Activated naive CD8-positive, alpha-beta T cell treated with anti-CD3 and anti-CD28 coated beads, Interleukin-2, amount 50 U/mL, for 24 hours (primary cell): ENCODE measurements at places on chromosomes 3 and 15.

DNA sequence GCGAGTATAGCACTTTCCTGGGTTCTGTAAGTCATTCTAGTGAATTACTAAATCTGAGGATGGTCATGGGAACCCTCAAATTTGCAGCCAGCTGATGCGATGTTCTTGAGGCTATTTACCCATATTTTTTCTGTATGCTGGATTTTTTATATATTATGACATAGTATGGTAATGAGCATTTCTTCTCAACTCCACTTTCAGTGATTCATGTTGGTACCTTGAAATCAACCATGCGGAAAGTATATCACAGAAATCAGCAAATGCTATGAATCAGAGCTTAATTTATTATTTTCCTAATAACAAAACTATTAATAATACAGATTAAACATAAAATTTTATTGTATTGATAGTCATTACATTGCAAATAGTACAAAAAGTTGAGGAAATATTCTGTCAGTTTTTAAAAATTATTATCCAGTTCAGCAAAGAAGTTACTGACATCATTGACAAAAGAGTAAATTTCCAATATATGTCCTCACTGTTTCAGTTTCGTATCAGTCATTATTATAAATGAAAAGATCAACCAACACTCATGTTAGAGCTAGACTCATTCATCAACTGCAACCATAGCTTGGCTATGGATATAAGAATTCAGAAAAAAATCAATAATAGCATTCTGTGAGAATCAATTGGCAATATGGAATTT is 164.3 kb upstream of the SETMAR start:
- H3K27me3 ChIP-seq = no peaks in the 10 kb centered on the region
- H3K4me1 ChIP-seq = no peaks in the 10 kb centered on the region
- no peak overlapping the region for H3K27ac ChIP-seq
- H3K4me3 ChIP-seq = no peak overlapping the region

DNA sequence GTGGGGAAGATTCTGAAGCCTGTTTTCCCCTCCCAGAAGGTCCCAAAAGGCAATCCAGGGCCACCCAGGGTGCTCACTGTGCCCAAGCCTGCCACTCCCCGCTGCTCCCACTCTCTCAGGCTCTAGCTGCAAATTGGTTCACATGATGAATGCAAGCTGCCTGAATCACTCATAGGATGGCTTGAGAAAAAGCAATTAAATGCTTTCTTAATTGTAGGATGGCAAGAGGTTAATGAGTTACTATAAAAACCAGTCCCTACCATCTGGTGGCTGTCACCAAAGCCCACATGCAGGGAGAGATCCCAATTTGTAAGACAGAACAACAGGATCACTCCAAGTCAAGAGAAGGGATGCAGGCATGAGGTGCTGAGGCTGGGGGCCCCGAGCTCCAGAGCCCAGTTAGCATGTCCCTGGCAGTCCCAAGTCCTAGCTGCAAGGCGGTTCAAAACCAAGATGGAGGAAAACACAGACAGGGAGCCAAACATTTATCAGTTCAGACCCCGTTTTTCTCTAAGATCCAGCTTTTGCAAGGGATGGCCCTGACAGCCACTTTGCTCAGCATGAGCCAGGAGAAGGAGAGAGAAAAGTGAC is 207.1 kb downstream of the UACA start:
- no peak overlapping the region for H3K4me3 ChIP-seq
- no peaks in the 10 kb centered on the region for H3K36me3 ChIP-seq
- H3K27ac ChIP-seq = no peak overlapping the region
- DNase-seq = no peak
- H3K27me3 ChIP-seq = no peaks in the 10 kb centered on the region

DNA sequence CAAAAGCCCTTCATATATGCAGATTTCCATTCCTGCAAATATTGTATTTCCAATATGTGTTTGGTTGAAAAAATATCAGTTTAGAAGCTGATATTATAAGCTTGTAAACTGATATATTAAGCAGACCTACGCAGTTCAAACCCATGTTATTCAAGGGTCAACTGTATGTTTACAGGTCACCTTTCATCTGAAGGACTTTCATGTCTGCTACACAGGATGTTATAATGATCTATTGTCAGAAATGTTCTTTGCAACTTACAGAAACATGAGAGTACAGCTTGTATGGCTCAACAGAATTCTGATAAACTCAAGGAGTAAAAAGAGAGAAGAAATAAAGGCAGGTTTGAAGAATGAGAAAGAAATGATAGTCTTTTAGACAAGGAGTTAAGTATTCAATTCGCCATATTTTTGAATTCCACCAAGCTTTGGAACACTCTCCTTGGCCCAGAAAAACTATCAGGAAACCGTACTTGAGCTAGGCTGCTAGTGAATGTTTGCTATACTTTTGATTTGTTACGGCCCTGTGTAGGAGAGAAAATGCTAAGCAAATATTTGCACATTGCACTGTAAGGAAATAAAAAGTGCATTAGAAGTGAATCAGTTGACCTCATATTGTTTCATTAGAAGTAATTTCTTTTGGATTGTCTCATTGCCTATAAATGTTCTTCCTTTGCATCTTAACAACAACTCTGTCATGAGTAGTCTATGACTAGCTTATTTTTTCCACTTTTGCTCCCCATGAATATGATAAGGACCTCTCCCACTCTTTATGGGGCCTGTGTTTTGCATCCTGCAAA is 81.2 kb downstream of the NEK11 start:
- no peaks in the 10 kb centered on the region for H3K4me1 ChIP-seq
- no peaks in the 10 kb centered on the region for H3K36me3 ChIP-seq
- no peak for DNase-seq
- no peaks in the 10 kb centered on the region for H3K27me3 ChIP-seq

DNA sequence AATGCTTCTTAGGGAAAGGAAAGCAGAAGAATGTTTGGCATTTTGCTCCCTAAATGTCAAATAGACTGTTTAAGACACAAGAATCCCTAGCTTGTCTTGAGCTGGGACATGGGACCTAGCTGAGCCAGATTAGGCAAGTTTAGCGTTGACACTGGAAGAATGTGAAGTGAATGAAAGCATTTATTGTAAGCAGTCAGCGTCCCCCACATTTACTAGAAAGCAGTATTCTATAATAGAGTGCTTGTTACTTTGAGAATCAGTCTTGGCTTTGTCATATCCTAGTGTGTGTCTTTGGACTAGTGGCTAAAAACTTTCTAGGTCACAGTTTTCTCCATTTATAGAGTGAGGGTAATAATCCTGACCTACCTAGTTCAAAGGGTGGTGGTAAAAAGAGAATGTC is 161.6 kb downstream of the ADAMTSL3 start:
- DNase-seq = no peak
- H3K4me1 ChIP-seq = no peaks in the 10 kb centered on the region
- no peak overlapping the region for H3K27ac ChIP-seq
- H3K27me3 ChIP-seq = peaks cover 2% of the 10 kb centered on the region
- no peak overlapping the region for H3K4me3 ChIP-seq
- H3K36me3 ChIP-seq = no peaks in the 10 kb centered on the region

GRCh38 chr3:13159890-13160289 is 86.7 kb upstream of the IQSEC1 start:
- H3K27ac ChIP-seq = no peak overlapping the region
- no peak overlapping the region for H3K4me3 ChIP-seq
- peaks cover 2% of the 10 kb centered on the region for H3K27me3 ChIP-seq
- no peak for DNase-seq
- no peaks in the 10 kb centered on the region for H3K36me3 ChIP-seq

DNA sequence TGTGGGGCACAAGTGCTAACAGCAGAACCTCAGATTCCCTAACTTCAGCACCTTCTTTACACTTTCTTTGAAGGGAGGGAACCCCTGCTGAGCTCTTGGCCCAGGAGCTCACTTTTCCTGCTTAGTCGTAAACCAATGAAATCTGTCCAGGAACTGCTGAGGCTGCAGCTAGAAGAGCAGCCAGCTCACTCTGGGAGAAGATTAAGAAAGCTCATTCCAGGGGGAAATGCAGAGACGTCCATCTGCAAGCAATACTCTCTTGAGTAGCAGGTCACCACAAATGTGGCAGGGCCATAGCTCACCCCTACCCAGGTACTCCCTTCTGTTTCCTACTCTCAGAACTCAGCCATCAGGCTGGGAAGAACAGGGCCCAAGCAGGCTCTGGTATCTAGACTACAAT is 103.3 kb downstream of the WDR76 start:
- no peak overlapping the region for H3K27ac ChIP-seq
- no peak for DNase-seq
- H3K36me3 ChIP-seq = no peaks in the 10 kb centered on the region
- peaks cover 9% of the 10 kb centered on the region for H3K27me3 ChIP-seq
- no peak overlapping the region for H3K4me3 ChIP-seq
- H3K4me1 ChIP-seq = peaks cover 5% of the 10 kb centered on the region

GRCh38 chr15:48888836-48889235 is 10.9 kb downstream of the EID1 start:
- no peak overlapping the region for H3K27ac ChIP-seq
- peaks cover 1% of the 10 kb centered on the region for H3K36me3 ChIP-seq
- no peak overlapping the region for H3K4me3 ChIP-seq
- peaks cover 21% of the 10 kb centered on the region for H3K4me1 ChIP-seq
- peaks cover 13% of the 10 kb centered on the region for H3K27me3 ChIP-seq
- DNase-seq = no peak
